ENCODE measurements at places on chromosomes 16 and 17.

DNA sequence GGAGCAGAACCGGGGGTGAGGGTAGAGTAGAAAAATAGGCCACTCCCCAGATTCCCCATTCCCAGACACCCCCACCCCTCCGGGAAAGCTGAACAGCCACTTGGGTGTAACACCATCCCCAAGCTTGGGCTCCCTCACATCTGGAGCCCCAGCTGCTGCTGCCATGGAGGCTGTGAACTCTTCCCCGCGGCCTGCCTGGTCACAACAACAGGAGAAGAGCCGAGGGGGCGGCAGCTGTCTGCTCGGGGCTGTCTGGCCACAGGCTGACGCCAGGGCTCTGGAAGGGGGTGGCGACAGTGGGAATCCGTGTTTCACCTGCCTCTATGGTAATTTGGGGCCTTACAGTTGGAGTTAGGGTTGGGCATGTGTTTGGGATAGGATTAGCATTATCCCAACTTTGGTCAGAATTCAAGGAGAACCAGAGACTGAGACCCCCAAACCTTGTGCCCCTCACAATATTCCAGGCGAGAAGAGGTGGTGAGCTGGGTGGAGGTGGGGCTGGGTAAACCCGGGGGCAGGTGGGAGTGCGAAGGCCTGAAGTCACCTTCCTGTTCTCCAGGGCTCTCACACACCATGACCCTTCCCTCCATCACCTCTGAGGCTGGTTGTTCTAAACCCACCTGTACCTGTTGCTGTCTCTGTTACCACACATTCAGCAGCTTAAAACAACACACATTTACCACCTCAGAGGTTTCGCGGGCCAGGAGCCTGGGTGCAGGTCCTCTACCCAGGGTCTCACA, 29.7 kb upstream of the NXPH3 start:
- no peak for DNase-seq

GRCh38 chr16:88938119-88938776, 38.8 kb downstream of the CBFA2T3 start:
- no peak for DNase-seq

DNA sequence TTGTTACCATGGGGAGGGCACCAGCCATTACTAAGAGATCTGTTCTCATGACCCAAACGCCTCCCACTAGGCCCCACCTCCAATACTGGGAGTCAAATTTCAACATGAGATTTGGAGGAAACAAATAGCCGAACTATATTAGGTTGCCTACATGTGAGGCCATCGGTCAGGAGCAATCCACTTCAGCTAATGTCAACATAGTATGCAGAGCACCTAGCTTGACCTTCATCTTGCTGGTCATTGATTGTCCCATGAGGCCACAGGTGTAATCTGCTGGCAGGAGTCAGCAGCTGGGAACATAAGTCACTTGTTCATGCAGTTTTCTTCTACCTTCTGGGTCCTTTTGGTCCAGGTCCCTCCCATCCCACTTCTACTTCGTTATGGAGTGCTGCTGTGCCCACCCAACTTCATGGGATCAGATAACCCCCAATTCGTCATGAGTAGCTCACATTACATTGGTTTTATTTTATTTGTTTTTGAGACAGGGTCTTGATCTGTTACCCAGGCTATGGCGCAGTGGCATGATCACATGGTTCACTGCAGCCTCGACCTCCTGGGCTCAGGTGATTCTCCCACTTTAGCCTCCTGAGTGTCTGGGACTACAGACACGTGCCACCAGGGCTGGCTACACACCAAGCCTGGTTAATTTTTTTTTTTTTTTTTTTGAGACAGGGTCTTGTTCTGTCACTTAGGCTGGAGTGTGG, 5.9 kb upstream of the KPNA2 start:
- no peak for DNase-seq

GRCh38 chr17:6392609-6393350, 42.1 kb downstream of the AIPL1 start:
- DNase-seq = no peak

GRCh38 chr17:4438162-4438944, 4.6 kb downstream of the SPNS3 start:
- no peak for DNase-seq

- DNase-seq = no peak
Observed at GRCh38 chr17:45667591-45668171, 116.4 kb upstream of the CRHR1 start.

GRCh38 chr17:2571523-2572303, 21.7 kb upstream of the PAFAH1B1 start:
- DNase-seq = no peak

- DNase-seq = no peak
Observed at GRCh38 chr16:69651217-69651616, 75.1 kb downstream of the NQO1 start.

DNA sequence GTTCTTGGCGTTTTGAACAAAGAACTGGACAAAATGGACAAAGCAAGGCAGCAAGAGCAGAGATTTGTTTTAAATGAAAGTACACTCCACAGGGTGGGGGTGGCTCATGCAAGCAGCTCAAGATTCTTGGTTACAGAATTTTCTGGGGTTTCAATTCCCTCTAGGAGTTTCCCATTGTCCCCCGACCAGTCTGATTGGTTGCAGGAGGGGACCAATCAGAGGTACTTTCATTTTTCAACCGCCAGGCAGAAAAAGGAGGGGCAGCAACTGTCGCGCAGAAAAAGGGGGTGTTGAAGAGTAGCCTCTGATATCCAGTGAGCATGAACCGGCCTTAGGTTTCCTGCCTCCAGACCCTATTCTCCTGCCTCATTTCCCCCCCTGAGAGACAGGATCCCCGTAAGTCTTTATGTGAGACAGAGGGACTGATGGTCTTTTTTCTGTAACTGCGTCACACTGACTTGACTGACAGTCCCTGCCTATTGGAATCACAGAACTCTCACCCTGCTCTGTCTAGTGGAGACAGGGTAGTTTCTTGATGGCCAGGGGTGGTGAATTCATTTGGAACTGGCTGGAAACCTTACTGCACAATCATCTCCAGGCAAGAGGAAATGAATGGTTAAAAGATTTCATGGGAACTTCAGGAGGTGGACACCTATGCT, 59.4 kb upstream of the ALOX12 start:
- no peak for DNase-seq

- DNase-seq = no peak
Observed at GRCh38 chr17:30426292-30426691, 47.6 kb downstream of the CPD start.

GRCh38 chr16:73890186-73891128, 406.2 kb upstream of the PSMD7 start:
- no peak for DNase-seq

DNA sequence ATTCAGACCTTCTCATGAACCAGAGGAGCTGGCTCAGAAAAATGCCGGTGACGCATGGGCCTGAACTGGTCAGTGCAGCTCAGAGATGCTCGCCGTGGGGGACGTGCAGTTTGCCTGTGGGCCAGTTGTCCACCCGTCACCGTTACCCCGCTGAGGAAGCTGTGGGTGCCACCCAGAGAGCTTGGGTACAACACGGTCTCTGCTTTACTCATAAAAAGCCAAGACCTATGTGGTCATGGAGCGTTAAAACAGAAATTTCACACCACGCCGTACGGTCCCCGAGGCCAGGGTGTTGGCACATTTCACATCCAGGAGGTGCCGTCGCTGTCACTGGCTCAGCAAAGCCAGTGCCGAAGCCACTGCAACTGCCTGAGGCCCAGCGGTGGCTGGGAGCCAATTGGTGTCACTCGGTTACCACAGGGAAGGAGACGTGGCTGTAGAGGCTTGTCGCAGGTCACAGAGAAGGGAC, 120.9 kb downstream of the METRNL start:
- DNase-seq = no peak

GRCh38 chr17:55426851-55427586, 5.4 kb upstream of the MMD start:
- no peak for DNase-seq

DNA sequence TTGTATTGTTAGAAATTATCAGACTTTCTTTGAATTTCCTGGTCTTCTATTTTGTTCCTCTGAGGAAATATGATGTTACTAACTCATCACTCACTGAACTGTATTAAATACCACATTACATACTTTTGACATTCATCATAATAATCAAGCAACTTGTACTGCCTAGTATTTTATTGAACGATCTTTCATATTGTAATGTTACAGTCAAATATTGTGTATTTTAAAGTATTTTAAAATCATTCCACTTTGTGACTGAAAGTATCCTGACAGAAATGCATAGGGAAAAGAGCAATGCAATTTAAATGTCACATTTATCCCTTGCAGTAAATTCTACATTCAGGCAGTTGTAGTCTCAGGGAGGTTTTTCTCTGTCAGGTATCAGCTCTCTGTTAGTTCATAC, 1557.4 kb downstream of the CDH8 start:
- DNase-seq = no peak

GRCh38 chr17:64177311-64178010, 47.5 kb upstream of the ERN1 start:
- no peak for DNase-seq

- peak; percentile 84 for DNase-seq
Observed at GRCh38 chr17:50027172-50027880, 28.6 kb upstream of the ITGA3 start.

DNA sequence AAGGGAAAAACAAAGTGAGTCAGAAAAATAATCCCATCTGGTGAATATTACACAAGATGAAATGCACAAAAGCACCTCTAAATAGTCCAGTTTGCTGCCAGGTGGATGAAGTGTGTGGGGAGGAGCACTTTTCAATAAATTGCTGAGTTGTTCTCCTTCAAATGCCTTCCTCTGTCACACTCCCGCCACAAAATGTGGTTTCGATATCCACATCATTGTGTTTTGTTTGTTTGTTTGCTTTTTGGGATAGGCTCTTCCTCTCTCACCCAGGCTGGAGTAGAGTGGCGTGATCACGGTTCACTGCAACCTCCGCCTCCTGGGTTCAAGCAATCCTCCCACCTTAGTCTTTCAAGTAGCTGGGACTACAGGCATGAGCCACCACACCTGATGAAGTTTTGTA, 24.6 kb upstream of the SHISA9 start:
- no peak for DNase-seq

GRCh38 chr17:65027305-65027704, 29.2 kb downstream of the GNA13 start:
- DNase-seq = peak; percentile 65
